CD4-positive, CD25-positive, alpha-beta regulatory T cell (primary cell): ENCODE measurements at places on chromosomes 1 and 21.

DNA sequence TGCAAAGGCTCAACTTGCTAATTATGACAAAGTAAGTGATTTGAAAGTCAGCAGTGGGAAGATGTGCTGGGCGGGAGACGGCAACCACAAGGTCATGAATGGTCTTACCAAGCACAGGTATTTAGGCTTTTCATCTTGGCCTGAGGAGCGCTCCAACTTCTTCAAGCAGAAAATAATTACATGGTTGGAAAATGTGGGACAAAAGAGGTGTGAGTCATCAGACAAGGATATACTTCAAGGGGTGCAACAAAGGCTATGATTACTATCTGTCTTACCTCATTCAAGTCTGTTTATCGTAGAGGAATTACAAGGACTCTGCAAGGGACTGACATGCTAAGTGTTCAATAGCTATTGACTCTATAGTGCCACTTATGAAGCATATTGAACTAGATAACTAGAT, 2005.7 kb downstream of the MRPL39 start:
- DNase-seq: no peak

DNA sequence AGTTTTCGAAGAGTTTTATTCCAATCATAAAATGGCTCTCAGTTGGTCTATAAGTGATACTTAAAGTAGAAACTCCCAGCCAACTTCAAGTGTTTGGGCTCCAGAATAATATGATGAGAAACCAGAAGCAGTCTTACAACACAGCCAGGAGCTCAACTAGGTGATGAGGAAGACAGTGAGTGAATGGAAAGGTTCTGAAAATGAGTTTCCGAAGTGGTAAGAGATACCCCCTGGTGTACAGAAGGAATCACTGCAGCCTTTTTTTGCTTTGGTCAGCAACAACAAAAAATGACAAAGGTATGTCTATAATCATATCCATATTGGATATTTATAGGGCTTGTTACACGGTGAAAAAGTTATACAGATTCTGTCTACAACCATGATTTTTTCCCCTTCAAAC, 16.5 kb downstream of the KRTAP19-1 start:
- no peak for DNase-seq

- DNase-seq: no peak
Observed at GRCh38 chr1:52668711-52669110, 29.4 kb downstream of the COA7 start.

- DNase-seq: no peak
Observed at GRCh38 chr1:25519624-25520023, 23.8 kb upstream of the LDLRAP1 start.

DNA sequence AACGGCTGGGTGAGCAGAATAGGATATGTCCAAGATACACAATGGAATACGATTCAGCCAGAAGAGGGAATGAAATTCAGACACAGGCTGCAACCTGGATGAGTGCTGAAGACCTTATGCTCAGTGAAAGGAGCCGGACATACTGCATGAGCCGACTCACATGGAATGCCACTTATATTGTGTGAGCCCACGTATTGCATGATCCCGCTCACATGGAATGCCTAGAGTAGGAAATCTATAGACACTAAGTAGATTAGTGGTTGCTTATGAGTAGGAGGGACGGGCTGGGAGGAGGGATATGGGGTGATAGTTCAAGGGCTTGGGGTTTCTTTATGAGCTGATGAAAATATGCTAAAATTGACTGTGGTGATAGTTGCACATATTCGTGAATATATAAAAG, 26.8 kb downstream of the TMPRSS2 start:
- DNase-seq: no peak

DNA sequence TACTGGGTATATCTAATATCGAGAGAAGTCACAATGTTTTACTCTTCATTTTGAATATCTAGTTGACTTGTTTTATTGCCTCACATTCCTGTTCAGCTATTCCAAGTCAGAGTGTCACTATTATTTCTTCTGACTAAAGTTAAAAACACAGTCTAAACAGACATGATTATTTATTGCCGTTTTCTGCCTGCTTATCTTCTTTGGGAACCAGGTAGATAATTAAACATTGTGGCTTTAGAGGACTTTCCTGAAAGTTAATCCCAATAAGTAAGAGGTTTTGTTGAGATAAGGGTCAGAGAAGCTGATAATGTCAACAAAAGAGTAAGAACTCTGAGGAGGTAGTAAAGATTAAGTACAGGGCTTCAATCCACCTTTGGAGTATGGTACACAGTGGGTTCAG, 53.8 kb downstream of the PCNX2 start:
- DNase-seq: no peak

DNA sequence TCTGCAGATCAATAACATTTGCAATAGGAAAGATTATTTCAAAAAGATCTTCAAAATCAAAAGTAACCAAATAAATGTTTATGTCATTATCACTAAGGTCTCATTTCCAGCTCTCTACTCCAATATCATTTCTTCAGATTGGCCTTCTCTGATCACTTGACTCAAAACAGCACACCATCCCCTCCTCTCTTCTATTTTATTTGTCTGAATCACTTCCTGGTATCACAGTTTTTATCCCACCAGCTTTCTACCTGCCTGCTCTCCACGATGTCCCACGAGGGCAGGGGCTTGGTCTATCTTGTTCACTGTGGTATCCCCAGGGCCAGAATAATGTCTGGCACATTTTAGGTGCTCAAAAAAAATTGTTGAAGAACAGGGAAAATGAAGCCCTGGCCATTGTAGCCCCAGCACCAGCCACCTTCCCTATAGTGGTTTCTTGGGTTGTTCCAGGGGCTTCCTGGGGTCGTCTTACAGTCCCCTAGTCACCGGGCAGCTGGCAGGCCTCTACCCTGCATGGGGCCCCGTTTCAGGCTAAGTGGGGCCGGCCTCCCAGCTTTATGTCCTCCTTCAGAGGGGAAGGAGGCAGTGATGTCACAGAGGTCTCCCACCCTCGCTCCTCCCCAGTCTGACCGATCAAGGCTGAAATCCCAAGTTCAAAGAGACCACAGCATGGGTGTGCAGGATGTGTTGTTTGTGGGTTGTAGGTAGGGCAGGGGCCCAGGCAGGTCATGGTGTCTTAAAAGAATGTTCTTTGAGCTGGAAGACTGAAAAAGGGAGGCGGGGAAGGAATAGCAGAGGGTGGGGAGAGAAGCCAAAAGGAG, 3.5 kb upstream of the PADI1 start:
- no peak for DNase-seq
